Stimulated activated CD8-positive, alpha-beta memory T cell treated with anti-CD3 and anti-CD28 coated beads, Interleukin-7, amount 100 ng/mL, for 4 hours (primary cell): ENCODE measurements at places on chromosomes 2 and 18.

DNA sequence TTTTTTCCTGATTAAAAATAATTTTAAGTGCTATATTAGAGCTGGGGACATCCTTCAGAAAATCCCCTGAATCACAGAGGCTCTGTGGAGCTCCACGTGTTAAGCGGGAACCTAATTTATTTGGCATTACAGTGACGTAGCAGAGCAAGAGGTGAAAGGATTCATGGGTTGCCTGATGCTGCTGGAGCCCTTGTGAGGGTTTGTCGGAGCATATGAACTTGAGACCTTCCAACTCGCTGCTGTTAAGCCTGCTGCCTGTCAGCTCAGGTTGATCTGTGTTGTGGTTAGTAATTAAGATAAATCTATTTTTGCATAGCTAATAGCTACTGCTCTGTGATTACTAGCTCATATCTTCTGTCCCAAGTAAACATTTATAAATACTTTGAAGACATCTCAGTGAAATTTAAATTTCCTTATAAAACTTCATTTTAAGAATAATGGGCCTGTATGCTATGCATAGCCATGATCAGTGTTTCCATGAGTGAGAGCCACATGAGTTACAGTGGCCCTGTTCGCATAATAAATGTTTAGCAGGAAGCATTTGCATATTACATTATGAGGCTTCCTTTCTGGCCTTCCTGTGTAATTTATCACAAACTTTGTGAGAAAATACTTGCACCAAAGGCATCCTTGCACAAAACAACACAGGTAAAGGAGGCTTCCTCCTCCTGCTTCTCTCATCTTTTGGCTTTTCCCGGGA, 438.9 kb downstream of the PTPRM start:
- DNase-seq = no peak

GRCh38 chr2:31523871-31524492, 56.8 kb downstream of the SRD5A2 start:
- DNase-seq = peak; percentile 2

GRCh38 chr2:45218931-45219339, 209.7 kb upstream of the SIX2 start:
- DNase-seq = no peak

DNA sequence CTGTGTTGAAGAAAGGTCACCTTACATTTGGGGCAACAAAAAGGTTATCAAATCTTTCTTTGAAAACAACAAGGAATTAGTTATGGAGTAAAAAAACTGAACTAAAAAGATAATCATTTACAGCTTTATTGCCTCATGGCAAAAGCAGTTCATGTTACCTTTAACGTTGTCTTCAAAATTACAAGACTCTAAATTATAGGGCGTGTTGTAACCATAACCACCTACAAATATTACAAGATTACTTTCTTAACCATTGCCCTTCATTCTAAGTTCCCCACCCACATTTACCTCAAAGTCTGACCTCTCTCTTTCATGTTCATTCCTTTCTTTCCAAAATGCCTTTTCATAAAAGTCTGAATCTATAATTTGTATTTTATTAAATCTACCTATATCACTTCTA, 74.6 kb upstream of the LRATD1 start:
- no peak for DNase-seq

DNA sequence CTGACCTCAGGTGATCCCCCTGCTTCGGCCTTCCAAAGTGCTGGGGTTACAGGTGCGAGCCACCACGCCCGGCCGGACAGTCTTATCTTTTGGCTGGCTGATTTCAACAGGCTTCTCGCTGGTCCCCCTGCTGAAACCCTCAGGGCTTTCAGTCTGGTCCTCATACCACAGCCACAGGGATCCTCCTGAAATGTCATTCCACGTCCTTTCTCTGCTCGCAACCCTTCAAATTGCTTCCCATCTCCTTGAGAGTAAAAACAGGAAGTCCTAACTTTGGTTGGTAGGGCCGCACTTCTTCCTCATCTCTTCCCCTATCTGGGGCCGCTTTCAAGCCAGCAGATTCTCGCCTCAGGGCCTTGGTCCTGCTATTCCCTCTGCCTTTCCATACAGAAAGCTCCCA, 1.4 kb upstream of the CAB39 start:
- DNase-seq = no peak

- no peak for DNase-seq
Observed at GRCh38 chr2:23460228-23460627, 75.2 kb downstream of the KLHL29 start.

- no peak for DNase-seq
Observed at GRCh38 chr2:33215299-33215698, 261.1 kb upstream of the RASGRP3 start.

- DNase-seq = no peak
Observed at GRCh38 chr2:180876506-180876905, 103.9 kb upstream of the UBE2E3 start.
